Spinal cord (tissue), 10 donors: ENCODE measurements at places on chromosomes 13 and 19. TPM values are rescaled to one million over a fixed set of nuclear protein-coding genes. Genes with fewer than 3 reads are reported as not detected.

B9D2 gene
- polyA plus RNA-seq = 9.3 TPM

PDX1 gene
- polyA plus RNA-seq = not detected

FREM2 gene
- 2.7 TPM for polyA plus RNA-seq

C19orf81 gene
- 6.1 TPM for polyA plus RNA-seq

GPR12 gene
- 15.4 TPM for polyA plus RNA-seq

KISS1R gene
- polyA plus RNA-seq = 2.3 TPM

FXYD3 gene
- 0.49 TPM for polyA plus RNA-seq

LYPD3 gene
- polyA plus RNA-seq = 2.1 TPM

POU4F1 gene
- polyA plus RNA-seq = 16.6 TPM

ZNF134 gene
- polyA plus RNA-seq = 23.8 TPM

PRR22 gene
- 4.1 TPM for polyA plus RNA-seq

CLC gene
- polyA plus RNA-seq = 0.82 TPM

CYP2A6 gene
- polyA plus RNA-seq = 1.9 TPM

KL gene
- 2.1 TPM for polyA plus RNA-seq

LGALS14 gene
- polyA plus RNA-seq = 0.57 TPM

PINLYP gene
- 21.6 TPM for polyA plus RNA-seq

ARHGEF18 gene
- 36.2 TPM for polyA plus RNA-seq

PRR36 gene
- 59.7 TPM for polyA plus RNA-seq

PRKCSH gene
- polyA plus RNA-seq = 290 TPM

SELENOV gene
- 0.54 TPM for polyA plus RNA-seq

OR7C1 gene
- 0.36 TPM for polyA plus RNA-seq

HRC gene
- 2.8 TPM for polyA plus RNA-seq

MBD3L2B gene
- not detected for polyA plus RNA-seq

SLC25A41 gene
- polyA plus RNA-seq = 5.5 TPM

SERP2 gene
- 49.0 TPM for polyA plus RNA-seq

CDX2 gene
- polyA plus RNA-seq = not detected

SYDE1 gene
- 13.7 TPM for polyA plus RNA-seq

ELSPBP1 gene
- 0.29 TPM for polyA plus RNA-seq

TUBB4A gene
- polyA plus RNA-seq = 644 TPM

JSRP1 gene
- polyA plus RNA-seq = 0.74 TPM

IGFL3 gene
- not detected for polyA plus RNA-seq

OR7D2 gene
- polyA plus RNA-seq = 0.27 TPM

PDS5B gene
- polyA plus RNA-seq = 39.1 TPM

CEACAM8 gene
- not detected for polyA plus RNA-seq

GRIN3B gene
- 1.3 TPM for polyA plus RNA-seq

CASP14 gene
- not detected for polyA plus RNA-seq
